ENCODE measurements at places on chromosomes 16 and 17.

DNA sequence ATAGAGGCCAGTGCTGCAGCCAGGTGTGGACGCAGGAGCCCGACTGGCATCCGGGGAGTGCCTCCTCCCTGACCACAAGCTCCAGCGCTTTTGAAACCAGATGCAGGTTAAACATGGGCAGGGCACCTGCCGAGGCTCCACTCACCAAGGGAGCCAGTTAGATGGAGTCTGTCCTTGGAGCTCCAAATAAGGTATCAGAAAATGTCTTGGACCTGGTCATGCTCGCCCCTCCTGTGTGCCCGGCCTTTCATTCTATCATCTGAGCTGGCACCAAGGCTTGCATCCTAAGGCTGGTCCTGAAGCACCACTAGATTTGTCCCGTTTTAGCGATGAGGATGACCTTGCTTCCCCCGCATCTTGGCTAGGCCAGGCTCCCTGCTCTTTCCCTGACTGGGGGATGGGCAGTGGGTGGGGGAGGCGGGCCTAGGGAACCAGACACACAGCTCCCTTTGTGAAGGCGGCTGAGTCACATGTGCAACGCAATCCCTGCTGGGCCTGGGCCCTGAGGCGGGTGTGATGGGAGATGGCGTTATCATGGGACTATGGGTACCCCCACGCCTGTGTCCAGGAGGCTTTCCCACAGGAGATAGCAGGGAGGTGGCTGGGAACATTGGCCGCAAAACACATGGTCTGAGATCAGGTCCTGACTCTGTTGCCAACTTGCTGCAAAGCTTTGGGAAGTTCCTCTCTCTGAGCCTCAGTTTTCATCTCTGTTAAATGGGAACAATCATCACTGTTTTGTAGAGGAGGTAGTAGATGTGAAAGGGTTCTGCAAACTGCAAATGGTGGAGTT, 5.0 kb upstream of the ADGRG1 start:
- peak; percentile 53 for DNase-seq

GRCh38 chr16:66294507-66294906, 72.0 kb upstream of the CDH5 start:
- no peak for DNase-seq

- DNase-seq: no peak
Measured at GRCh38 chr17:80594431-80595269, 50.0 kb downstream of the RPTOR start.

DNA sequence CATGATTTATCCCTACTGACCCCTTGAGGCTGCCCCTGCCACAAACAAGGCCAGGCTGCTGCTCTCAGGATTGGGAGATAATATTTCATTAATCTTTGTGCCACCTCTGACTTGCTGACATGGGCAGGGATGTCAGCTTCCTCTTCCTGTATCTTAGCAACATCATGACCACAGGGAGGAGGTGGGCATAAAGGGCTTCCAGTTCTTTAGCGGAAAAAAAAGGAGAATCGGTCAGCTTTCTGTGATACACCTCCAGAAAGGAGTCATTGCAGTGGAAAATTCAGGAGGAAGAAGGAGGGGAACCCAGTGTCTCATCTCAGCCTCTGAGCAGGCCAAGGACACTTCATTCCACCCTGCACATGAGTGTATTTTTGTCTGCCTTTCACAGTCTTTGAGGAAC, 206.8 kb upstream of the SDK2 start:
- DNase-seq: no peak

- DNase-seq: no peak
Measured at GRCh38 chr16:54237-54581, 581 bp downstream of the SNRNP25 start.

DNA sequence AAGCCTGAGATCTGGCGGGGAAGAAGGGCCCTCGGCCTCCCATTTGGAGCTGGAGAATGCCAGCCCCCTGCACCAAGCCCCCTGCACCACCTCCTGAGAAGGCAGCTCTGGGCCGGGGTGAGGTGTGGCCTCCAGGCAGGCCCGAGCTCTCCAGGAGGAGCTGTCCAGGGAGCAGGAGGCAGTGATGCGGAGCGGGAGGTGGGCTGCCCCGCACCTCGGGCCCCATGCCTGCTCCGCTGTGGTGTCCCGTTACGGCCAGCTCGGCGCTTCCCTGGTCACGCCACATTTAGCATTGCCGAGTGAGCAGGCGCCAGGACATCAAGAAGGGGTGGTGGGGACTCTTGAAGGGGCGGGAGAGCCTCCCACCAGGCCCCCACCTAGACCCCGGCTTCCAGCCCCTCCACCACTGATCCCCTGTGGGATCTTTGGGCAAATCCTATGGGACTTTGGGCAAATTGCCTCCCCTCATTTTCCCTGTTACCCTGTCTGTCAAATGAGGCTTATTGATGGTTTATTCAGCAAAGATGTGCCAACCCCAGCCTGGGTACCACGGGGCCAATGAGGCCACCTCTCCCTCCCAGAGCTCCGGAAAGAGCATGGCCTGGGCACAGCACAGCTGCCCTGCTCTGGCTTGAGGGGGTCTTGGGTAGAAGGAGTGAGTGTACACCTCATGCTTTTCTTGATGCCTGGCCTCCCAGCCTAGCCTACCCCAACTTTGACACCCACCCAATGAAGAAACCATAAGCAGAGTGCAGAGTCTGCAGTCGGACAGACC, 15.3 kb downstream of the FOXN1 start:
- no peak for DNase-seq

DNA sequence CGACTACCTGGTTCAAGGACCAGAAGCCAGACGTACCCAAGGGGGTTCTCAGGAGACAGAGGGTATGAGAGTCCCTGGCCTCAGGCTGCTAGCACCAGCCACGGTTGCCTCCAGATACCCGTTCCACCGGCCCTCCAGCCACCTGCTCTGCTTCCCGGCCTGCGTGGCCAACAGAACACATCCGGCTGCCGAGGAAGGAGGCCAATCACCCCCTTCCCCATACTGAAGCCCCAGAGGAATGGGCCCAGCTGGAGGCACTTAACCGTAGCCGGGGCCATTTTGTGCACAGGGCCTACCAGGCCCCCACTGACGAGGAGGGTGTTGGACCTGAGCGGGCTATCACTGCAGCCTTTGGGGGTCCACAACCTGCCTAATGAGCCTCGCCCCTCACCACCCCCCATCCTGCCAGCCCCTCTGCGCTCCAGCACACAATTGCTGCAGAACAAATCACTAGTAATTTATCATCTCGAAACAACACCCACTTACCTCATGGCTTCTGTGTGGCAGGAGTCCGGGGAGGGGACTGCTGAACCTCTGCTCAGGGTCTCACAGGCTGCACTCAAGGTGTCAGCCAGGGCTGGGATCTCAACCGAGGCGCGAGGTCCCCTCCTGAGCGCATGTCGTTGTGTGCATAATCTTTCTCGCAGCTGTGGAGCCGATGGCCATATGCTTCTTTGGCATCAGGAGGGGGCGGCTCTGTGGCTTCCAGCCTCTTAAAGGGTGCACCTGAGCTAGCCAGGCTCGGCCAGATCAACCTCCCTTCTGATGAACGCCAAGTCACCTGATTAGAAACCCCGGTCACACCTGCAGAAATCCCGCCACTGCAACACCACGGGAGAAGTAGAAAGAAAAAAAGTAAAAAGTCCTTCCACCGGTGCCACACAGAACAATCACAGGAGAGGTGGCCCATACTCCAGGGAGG, 10.1 kb upstream of the KREMEN2 start:
- DNase-seq: peak; percentile 54

DNA sequence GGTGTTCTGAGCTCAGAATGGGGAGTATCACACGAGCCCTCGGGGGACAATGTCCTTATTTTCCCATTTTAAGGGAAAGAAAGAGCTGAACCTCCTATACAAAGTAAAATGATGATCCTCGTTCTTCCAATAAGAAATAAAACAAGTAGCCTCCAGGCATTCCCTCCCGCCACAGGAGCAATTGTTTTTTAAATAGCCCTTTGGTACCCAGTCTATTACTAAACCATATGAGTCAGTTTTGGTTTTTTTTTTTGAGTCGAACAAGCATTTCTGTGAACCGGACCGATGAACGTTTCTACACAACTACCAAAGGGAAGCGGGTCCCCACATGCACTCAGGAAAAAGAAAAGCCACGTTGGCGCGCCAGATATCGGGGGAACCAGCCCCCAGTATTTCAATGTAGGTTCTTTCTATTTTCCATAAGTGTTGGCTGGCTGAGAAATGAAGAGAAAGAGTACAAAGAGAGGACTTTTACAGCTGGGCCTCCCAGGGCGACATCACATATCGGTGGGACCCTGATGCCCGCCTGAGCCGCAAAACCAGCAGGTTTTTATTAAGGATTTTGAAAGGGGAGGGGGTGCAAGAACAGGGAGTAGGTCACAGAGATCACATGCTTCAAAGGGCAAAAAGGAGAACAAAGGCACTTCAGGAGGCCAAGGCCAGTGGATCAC, 3.8 kb upstream of the DCXR start:
- no peak for DNase-seq

DNA sequence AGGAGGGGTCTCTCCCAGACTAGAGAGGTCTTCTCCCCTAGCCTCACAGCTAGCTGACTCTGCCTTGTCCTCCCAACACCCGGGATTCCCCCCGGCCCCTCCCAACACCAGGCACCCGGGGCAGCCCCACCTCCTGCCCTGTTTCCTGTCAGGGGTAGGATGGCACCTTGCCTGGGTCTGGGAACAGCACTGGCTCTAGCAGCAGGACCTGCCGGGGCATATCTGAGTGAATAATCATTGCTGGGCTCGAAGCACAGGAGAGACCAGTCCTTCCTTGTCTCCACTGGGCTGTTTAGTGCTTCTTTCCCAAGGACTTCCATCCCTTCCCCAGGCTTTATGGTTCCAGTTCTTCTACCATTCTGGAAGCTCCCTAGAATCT, 25.7 kb downstream of the MINK1 start:
- no peak for DNase-seq

- DNase-seq: peak; percentile 40
Measured at GRCh38 chr17:67575325-67575724, 142.4 kb upstream of the NOL11 start.

DNA sequence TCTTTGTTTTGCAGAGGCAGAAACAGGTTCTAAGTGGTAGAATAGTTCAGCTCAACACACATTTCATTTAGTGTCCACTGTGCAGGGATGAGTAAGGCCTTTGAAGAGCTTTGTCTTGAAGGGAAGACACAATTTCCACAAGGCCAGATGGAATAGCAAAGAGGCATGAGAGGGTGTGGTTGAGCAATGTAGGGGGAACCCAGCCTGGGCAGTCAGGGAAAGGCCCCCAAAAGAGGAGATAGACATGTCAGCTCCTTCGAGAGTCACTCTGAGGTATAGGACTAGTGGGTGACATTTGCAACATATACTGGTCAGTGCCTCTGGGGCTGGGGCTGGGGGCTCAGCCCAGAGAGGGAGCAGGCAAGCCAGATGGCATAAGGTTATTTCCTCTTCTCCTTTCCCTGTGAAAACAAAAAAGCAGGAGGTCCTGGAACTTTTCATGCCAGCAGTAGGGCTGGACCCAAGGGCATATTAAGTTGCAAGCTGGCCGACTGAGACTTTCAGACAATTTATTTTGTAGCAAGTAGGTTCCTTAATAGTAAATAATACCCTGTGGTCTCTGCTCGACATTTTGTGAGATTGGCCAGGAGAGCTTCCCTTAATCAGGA, 7.1 kb downstream of the ALKBH5 start:
- no peak for DNase-seq

DNA sequence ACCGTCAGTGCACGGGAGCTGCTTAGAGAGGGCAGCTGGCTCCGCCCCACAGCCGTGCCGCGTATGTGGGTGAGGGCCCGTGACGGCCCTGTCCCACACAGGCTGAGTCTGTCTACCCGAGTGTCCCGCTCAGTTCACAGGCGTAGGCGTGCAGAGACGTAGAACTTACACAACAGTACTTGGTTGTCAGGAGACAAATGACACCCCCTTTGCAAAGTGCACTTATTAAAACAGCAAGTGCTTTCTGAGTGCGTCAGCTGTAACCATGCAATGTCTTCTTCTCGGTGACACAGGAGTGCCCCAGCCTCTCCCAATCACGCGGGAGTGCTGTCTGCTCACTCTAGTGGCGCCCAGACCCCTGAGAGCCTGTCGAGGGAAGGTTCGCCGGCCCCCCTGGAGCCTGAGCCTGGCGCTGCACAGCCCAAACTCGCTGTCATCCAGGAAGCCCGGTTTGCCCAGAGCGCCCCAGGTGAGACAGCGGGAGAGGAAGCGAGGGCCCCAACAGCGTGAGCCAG, 64.2 kb downstream of the FOXK2 start:
- no peak for DNase-seq

DNA sequence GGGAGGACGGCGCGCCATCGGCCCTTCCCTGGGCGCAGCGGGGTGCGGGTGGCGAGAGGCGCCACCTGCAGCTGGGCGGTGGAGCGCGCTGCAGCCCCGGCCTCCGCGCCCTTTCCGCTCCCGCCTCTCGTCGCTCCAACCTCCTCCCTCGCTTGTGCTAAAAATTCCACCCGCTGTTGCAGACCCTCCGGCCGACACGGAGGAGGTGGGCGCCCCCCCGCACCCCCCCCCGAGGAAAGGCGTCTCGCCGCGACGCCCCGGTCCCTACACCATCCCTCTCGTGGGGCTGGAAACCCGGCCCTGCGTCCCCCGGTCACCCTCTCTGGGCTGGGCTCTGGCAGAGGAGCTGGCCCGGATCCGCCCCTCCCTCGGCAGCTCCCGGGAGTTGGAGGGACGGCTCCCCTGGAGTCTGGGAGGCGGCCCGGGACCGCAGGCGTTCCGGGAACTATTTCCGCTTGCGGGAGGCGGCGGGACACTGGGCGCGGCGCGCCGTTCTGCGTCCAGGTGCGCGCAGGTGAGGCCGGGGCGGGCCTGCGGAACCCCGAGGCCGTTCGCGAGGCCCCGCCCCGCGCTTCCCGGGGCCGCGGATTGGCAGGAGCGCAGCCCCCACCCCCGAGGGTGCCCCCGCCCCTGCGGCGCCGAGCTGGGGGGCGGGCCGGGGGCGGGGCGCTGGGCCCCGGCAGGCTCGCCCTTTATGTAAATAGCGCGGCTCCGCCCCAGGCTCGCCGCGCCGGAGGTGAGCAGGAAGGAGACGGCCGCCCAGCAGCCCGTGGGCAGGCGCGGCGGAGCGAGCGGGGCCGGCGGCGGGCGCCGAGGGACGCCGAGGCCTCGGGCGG, at the start of gene LLGL2:
TSS of gene LLGL2 (plus strand) at position 728 of the 836 bp plus-strand sequence. CDS start 17,730 bp downstream, outside the sequence.
- DNase-seq: peak; percentile 73

All from SK-N-DZ (cell line).